ENCODE measurements at places on chromosomes 11 and 22.

GRCh38 chr11:66868726-66869566 is 12.1 kb downstream of the LRFN4 start:
- DNase-seq: peak; percentile 47

- DNase-seq: no peak
These were observed 67.2 kb downstream of the ADM start for GRCh38 chr11:10371926-10372641.

DNA sequence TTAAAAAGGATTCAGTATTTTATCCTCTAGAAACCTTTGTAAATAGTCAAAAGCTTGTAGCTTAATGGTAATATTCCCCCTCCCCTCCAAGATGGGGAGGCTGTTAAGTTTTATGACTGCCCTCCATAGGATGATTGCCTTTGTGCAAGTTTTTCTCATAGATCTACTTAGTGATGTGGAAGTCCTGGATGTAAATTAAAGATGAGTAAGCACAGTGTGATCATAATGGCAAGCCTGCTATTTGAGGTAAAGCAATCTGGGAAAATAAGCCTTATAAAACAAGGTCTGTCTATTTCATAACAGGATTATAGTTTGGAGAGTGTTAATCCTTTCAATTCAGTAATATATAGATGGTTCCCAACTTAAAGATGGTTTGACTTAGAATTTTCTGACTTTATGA is 216.3 kb downstream of the DDX10 start:
- no peak for DNase-seq

DNA sequence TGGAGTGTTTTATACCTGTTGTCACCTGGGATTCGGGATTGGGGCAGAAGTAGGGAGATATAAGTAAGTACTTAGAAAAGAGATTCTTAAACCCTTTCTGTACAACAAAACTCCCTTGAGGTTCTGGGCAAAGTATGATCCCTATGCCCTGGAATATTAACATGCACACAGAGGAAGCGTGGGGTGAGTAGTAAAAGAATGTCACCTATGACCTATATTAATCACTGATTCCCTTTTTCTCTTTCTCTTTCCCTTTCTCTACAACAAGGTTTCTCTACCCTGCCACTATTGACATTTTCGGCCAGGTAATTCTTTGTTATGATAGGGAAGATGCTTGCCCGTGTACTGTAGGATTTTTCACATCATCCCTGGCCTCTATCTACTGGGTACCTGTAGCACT is 209.7 kb upstream of the PLET1 start:
- peak; percentile 20 for DNase-seq

DNA sequence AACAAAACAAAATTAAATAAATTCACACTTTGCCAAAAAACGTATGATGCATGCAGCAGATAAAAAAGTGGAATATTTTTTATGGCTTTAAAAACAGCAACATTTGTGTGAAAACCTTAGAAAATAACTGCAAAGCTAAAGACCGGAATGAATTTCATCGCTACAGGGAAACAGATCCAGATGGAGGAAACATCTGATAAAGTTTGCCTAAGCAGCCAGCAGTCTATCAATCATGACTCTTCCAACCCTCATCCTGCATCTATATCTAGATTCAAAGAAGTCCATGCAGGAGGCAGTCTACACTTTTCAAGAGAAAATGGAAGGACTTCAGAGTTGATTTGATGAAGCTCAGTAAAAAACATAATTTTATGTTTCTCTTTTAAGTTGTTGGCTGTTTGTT is 126.8 kb downstream of the SWAP70 start:
- DNase-seq: no peak

DNA sequence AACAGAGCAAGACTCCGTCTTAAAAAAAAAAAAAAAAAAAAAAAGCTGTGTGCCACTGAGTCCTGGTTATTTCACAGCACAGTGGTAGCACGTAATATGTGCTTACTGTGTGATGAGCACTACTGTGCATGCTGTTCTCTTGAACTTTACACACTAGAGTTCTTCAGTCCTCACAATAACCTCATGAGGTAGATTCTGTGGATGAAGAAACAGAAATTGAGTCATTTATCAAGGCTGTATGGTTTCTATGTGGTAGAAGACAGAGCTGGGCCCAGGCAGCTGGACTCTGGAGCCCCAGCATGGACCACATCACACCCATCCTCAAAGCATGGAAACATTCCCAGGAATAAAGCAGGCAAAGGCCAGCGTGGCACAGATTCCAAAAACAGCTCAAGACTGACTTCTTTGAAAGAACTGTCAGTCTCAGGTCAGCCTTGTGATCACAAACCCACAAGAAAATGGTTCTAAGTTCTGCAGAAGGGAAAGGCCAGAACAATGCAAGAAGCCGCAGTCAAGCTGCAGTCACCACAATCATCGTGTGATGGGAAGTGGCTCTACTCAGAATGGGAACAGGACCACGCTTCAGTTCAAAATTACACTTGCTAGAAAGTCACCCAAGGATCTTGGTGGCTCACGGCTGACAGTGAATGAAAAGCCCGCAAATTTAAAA is 49.5 kb downstream of the MICAL3 start:
- no peak for DNase-seq

Data from amniotic epithelial cell (primary cell).